T-helper 2 cell treated with Interferon-gamma antibody and Interleukin-4, amounts not matched to agents 5 μg/mL and 100 μg/mL, for 36 hours (primary cell): ENCODE measurements at places on chromosomes 2 and 18.

GRCh38 chr18:54235871-54236270, 11.4 kb upstream of the MBD2 start:
- DNase-seq: no peak

- no peak for DNase-seq
Measured at GRCh38 chr2:179751163-179751809, 110.1 kb downstream of the ZNF385B start.

DNA sequence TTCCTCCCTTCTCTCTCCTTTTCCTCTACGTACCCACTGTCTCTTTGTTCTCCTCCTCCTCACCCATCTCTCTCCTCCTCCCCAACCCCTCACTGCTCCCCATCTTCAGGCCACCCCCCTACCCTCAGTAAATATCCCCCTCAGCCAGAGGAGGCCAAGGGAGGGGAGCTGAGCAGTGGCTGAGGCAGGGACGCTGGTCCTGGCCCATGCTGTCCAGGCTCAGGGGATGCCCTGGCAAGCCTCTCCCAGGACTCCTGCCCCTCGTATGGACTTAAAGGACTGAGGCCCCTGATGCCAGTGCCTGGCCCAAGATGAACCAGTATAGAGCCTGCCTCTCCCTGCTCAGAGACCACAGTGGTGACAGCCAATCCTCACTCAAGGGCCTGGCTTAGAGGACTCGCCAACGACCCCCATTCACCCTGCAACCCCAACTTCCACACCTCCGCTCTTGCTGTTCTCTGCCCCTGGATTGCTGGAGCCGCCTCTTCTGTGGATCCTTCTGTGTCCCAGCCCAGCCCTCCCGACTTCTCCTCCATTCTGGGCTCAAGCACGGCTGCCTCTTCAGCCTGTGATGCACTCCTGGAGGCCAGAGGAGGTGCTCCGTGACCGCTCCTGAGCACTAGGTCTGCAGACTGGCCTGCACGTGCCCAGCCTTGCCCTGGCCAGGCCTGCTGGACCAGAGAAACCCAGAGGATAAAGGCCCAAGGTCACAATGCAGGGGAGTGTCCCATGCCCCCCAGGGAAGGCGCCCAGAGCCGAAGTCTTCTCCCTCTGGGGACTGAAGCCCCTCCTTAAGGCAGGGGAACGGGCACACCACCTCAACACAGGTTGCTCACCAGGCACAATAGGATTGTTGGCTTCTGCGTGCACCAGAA, 9.5 kb upstream of the DUSP2 start:
- DNase-seq: no peak

DNA sequence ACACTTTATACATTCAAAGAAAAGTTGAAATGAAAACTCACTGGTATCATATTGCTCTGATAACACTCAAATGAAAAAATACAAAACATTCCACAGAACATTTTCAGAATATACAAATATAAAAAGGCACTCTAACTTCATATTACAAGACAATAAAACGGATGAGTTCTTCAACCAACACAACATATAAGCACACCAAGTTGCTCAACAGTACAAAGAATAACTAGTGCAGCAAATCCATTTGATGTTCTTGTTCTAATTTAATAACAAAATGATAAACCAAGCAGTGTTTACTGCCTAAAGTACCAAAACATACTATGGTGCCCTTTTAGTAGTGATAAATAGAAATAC, 60.8 kb upstream of the PGAP1 start:
- DNase-seq: no peak

DNA sequence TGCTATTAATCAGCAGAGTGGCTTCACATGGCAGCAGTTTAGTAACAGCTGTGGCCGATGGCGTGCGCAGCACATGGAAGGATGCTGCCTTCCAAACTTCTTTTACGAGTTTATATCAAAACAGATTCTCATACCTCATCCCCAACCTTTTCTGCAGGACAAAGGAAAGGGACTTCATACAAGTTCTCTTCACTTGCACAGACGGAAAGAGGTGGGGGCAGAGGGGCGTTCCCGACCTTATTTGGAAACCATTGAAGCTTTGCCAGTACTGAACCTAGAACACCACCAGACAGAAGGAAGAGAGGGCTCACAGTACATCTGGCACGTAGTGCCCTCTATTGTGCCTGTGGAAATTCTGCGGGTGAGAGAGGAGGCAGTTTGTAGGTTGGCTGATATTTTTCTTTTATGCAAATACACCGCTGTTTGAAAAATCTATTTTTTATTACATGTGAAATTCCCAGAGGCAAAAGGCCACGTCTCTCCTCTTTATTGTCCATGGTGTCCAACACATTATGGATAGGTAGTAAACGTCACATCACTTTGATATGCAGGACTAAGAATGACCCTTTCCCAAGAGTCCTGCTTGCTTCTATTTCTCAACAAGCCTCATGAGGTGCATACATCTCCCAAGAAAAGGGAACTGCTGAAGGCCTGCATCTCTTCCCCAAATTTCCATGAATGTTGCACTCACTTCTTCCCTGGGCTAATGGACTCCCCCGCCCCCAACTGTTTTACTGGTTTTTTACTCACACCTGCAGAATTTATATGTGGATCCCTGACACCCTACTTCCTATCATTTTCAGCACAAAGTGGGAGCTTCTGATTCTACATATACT, 31.3 kb downstream of the COLEC12 start:
- DNase-seq: no peak

- no peak for DNase-seq
Measured at GRCh38 chr2:203908066-203908796, 28.3 kb upstream of the ICOS start.

- no peak for DNase-seq
Measured at GRCh38 chr2:128624956-128625355, 306.3 kb upstream of the HS6ST1 start.

GRCh38 chr2:10402062-10402585, 46.0 kb downstream of the ODC1 start:
- DNase-seq: no peak
